A673 (cell line): ENCODE measurements at places on chromosomes 2 and 18. TPM values are rescaled to one million over a fixed set of nuclear protein-coding genes. Genes with fewer than 3 reads are reported as not detected.

Gene SCG2
- 26.2 and 27.0 TPM in 2 replicates for total RNA-seq

Gene MERTK
- total RNA-seq, result 18.4 and 20.1 TPM in 2 replicates

DNA sequence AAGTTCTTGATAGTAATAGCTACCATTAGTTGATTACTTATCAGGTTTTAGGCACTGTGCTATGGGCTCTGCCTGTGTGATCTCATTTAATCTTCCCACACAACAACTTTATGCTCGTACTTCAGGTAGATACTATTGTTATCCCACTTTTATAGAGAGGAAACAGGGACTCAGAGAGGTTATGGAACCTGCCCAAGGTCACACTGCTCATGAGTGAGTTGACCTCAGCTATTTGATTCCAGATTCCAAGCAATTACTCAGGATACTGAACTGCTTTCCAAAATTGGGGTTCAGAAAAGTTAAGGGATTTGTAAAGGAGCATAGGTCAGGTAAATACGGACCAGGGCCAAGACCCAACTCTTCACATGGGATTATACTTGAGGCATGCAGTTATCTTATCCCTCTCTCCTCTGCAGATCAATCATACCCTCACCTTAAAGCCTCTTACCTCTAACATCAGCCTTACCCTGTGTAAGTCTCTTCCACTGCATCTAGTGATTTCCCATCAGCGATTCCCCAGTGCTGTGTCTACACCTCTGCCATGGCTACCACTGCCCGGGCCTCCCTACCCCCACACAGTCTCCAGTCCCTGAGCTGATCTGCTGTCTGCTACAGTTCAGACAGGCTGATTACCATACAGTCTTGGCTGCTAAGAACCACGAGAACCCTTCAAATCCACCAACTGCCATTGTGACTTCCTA, 74.4 kb downstream of the ANTXR1 start:
- no peak overlapping the region for H3K27ac ChIP-seq
- H3K27me3 ChIP-seq, result no peaks in the 10 kb centered on the region
- no peak for DNase-seq
- peaks cover 39% of the 10 kb centered on the region for H3K36me3 ChIP-seq
- peaks cover 51% of the 10 kb centered on the region for H3K4me1 ChIP-seq
- no peak overlapping the region for H3K4me3 ChIP-seq

- no peak overlapping the region for H3K4me3 ChIP-seq
- peak; percentile 59 for DNase-seq
- no peaks in the 10 kb centered on the region for H3K27me3 ChIP-seq
- no peak overlapping the region for H3K27ac ChIP-seq
Observed at GRCh38 chr18:66616523-66616983, 12.7 kb upstream of the CDH19 start.

GRCh38 chr2:36805635-36806224, 109.2 kb downstream of the VIT start:
- H3K27me3 ChIP-seq, result no peaks in the 10 kb centered on the region
- H3K36me3 ChIP-seq, result no peaks in the 10 kb centered on the region
- H3K4me1 ChIP-seq, result no peaks in the 10 kb centered on the region
- H3K27ac ChIP-seq, result no peak overlapping the region
- no peak for DNase-seq

- H3K27ac ChIP-seq, result no peak overlapping the region
- no peaks in the 10 kb centered on the region for H3K36me3 ChIP-seq
- no peak overlapping the region for H3K4me3 ChIP-seq
- H3K4me1 ChIP-seq, result no peaks in the 10 kb centered on the region
- no peak for DNase-seq
Observed at GRCh38 chr2:57908736-57909161, 137.9 kb upstream of the VRK2 start.

DNA sequence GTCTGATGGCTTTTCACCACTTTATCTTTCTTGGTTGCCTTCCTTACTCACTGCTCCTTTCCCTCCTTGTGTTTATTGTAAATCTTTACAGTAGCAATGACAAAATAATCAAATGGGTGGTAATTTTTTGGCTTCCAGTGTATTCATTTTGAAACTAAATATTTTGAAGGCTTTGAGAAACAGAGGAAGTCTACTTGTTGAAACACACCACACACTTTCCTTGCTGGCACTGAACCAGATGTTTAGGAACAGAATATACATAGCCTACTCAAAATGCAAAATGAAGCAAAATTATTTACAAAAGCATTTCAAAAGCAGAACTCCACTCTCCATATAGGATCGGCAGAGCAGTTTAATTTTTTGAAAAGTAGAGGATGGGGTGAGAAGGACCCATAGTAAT, 189.8 kb downstream of the LTBP1 start:
- H3K4me3 ChIP-seq, result no peak overlapping the region
- DNase-seq, result no peak
- no peaks in the 10 kb centered on the region for H3K4me1 ChIP-seq
- H3K27ac ChIP-seq, result no peak overlapping the region
- H3K36me3 ChIP-seq, result no peaks in the 10 kb centered on the region

GRCh38 chr2:86485103-86485502, 43.9 kb downstream of the KDM3A start:
- H3K4me3 ChIP-seq, result no peak overlapping the region
- H3K36me3 ChIP-seq, result peaks cover 91% of the 10 kb centered on the region
- no peak for DNase-seq
- H3K27ac ChIP-seq, result no peak overlapping the region
- H3K27me3 ChIP-seq, result no peaks in the 10 kb centered on the region
- no peaks in the 10 kb centered on the region for H3K4me1 ChIP-seq

DNA sequence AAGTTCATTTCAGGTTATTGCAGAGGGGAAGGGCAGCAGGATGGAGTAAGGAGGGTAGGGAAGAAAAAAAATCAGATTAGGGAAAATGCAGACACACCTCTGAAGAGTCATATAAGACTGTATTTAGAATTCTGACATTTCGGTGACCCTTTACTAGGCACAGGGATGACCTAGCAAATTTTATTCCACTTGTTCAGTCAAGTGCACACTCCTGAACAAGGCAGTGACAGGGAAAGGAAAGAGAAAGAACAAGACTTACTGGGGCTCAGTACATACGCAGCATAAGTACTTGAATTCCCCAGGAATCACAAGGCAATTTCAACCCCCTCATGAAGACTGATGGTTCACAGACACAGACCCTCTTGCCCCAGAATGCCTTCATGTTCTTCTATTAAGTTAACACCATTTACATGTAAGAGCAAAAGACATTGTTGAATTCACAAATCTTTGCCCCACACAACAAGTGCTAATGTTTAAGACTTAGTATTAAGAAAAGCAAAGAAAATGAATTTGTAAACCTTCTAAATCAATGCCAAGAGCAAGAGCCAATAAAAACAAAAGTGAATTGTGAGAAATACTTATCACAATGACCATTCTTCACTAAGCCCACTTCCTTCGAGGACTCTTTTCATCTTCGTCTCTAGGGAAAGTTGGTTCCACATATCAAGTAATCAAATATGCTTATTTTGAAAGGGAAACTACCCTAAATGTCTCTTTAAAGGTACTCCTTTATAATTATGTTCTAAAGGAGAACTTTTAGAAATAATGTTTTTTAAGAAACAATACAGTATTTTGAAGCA, 47.0 kb downstream of the COBLL1 start:
- no peaks in the 10 kb centered on the region for H3K36me3 ChIP-seq
- H3K27me3 ChIP-seq, result no peaks in the 10 kb centered on the region
- H3K4me1 ChIP-seq, result no peaks in the 10 kb centered on the region
- H3K4me3 ChIP-seq, result no peak overlapping the region
- H3K27ac ChIP-seq, result no peak overlapping the region

Gene ITGA4
- 4.6 and 7.0 TPM in 2 replicates for total RNA-seq

- peaks cover 9% of the 10 kb centered on the region for H3K36me3 ChIP-seq
- peak overlapping the region; percentile 84 for H3K27ac ChIP-seq
- peaks cover 40% of the 10 kb centered on the region for H3K4me1 ChIP-seq
- no peaks in the 10 kb centered on the region for H3K27me3 ChIP-seq
- DNase-seq, result peak; percentile 96
- no peak overlapping the region for H3K4me3 ChIP-seq
Observed at GRCh38 chr18:68436485-68436884, 278.4 kb downstream of the TMX3 start.

Gene NCKAP5
- 26.6 and 33.1 TPM in 2 replicates for total RNA-seq

DNA sequence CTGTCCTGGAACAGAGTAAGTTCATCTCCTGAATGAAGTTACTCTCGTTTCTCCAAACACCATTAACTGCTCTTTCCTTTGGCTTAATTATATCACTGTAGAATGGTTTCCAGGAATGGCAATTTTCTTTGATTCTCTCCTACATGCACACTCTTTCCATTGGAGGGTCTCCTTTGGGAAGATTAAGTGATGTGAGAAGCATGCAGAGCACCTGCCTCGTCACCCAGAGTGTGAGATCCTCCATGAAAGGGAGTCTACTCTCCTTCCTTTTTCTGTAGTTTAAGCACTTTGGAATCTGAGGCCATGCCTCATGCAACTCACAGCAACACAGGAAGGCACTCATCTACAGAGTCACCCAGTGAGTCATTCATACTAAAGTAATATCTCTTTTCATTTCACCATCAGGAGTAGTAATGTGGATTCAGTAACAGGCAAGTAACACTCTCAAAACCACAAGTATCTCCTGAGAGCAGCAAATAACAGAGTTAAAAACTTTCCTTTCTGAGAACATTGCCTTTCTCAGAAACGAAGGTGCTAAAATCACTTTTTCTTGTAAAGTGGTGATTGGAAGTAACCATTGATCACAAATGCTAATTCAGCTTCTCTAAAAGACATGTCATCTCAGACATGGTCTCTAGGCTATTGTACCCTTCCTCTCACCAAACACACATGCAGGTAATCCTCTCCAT, 52.8 kb upstream of the IL1RL1 start:
- H3K27me3 ChIP-seq, result peaks cover 23% of the 10 kb centered on the region
- H3K4me3 ChIP-seq, result no peak overlapping the region
- no peaks in the 10 kb centered on the region for H3K4me1 ChIP-seq
- no peaks in the 10 kb centered on the region for H3K36me3 ChIP-seq
- H3K27ac ChIP-seq, result no peak overlapping the region

DNA sequence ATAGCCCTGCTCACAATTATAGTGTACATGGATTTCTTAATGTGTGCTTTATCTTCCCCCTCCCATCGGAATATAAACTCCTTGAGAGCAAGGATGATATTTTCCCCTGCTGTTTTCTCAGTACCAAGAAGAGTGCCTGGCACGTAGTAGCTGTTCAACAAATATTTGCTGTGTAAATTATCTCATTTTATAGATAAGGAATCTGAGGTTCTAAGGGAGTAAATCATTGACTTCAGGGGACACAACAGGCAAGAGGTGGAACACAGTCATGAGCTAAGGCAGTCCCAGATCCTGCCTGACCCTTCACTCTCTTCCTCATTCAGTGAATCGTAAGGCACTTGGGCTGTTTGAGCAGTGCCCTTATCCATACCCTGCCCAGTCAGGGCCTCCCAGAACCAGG, 187.3 kb upstream of the TNP1 start:
- no peak for DNase-seq
- no peak overlapping the region for H3K27ac ChIP-seq
- no peaks in the 10 kb centered on the region for H3K36me3 ChIP-seq
- no peak overlapping the region for H3K4me3 ChIP-seq

GRCh38 chr18:58218117-58218516, 174.1 kb downstream of the NEDD4L start:
- no peaks in the 10 kb centered on the region for H3K27me3 ChIP-seq
- no peak overlapping the region for H3K4me3 ChIP-seq
- no peaks in the 10 kb centered on the region for H3K4me1 ChIP-seq
- no peaks in the 10 kb centered on the region for H3K36me3 ChIP-seq

- no peak for DNase-seq
- H3K4me3 ChIP-seq, result no peak overlapping the region
- peaks cover 21% of the 10 kb centered on the region for H3K4me1 ChIP-seq
- no peaks in the 10 kb centered on the region for H3K27me3 ChIP-seq
Observed at GRCh38 chr2:152558158-152558984, 158.9 kb downstream of the PRPF40A start.

DNA sequence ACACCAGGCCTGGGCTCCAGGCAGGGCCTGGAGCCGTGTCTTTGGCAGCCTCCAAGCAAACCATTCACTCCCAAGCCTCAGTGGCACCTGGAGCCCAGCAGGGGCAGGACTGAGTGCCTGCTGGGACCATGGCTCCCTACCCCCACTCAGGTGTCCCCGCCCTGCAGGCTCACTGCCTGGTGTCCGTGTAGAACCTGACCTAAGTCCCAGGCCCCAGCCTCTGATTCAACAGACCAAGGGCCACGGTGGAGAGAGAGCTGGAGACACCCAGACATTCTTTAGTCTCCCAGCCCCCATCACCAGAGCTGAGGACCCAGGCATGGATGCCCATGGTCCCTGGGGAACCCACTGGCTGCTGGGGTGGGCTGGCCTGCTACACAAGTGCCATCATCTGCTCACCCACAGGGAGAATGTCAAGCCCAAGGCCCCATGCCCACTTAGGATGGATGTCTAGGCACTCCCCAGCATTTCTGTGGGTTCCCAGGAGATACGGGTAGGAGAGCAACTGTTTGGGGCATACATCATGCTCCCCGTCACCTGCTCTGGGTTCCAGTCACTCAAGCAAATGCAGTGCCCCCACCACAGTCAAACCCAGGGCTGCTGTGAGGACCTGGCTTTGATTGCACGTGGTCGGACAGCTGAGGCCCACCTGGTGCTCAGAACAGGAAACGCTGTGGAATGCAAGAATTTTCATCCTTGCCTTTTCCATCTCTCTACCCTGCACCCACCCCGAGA, 42.9 kb upstream of the ATG16L1 start:
- H3K4me3 ChIP-seq, result no peak overlapping the region
- no peaks in the 10 kb centered on the region for H3K36me3 ChIP-seq
- H3K27ac ChIP-seq, result no peak overlapping the region
- H3K4me1 ChIP-seq, result peaks cover 16% of the 10 kb centered on the region
- no peak for DNase-seq

DNA sequence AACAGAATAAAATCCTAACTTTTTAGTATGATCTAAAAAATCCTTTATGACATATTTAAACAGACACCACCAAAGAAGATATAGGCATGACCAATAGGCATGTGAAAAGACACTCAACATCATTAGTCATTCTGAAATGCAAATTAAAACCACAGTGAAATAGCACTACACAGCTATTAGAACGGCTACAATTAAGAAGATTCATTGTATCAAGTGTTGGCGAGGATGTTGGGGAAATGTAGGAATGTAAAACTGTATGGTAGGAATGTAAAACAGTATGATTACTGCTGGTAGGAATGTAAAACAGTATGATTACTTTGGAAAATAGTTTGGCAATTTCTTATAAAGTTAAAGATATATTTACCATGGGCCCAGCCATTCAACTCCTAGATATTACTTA, 253.3 kb upstream of the TCF4 start:
- H3K27ac ChIP-seq, result no peak overlapping the region
- DNase-seq, result no peak
- no peak overlapping the region for H3K4me3 ChIP-seq
- no peaks in the 10 kb centered on the region for H3K4me1 ChIP-seq
- H3K27me3 ChIP-seq, result no peaks in the 10 kb centered on the region
- H3K36me3 ChIP-seq, result no peaks in the 10 kb centered on the region

Gene PAX8
- 3.1 and 3.2 TPM in 2 replicates for total RNA-seq
